ENCODE measurements at places on chromosomes 3 and 15.

GRCh38 chr3:17035033-17035432, 150.3 kb downstream of the PLCL2 start:
- no peak for DNase-seq

- DNase-seq, result no peak
Measured at GRCh38 chr3:39760325-39760724, 49.1 kb upstream of the MYRIP start.

DNA sequence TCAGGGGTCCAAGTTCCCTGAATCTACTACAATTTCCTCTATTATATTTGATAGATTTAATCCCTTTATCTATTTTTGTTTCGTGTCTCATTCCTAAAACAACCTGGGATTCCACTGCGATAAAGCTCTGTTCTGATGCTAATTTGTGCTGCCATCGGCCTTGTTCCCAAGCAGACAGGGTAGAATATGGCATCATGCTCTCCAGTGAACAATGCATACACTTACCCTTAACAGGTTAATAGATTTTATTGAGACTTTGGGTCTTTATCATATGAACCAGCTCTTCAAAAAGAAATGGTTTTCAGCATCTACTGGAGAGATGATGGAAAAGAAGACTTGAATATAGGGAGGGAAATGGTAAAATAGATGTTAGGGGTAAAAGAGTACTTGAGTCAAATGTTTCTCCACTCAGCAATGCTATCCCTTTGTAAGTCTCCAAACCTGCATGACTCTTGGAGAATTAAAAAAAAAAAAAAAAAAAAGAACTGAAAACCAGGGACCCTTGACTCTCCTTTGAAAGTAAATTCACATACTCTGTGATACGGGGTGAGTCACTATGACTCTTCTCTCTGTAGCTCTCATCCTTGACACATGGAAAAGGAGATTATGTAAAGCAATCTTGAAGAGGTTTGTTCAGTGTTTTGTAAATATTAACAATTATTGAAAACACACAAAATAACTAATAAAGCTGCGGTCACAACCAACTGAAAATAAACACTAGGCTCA, 268.8 kb downstream of the ZBTB20 start:
- DNase-seq, result no peak

DNA sequence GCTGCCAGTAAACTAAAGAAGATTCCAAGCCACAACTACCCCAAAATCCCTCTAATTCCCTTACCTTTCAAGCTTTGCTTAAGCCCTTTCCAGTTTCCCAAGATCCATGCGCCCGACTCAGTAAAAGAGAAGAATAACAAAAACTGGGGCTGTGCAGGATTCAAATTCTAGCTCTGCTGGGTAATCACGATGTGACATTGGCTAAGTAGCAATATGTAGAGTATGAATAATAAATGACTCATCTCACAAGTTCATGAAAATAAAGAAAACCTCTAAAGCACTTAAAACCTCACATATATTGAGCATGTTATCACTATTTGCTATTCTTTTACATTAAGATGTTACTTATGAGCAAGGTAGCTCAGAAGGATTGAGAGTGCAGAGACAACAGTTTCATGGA, 522.2 kb upstream of the ZNF717 start:
- DNase-seq, result no peak

- no peak for DNase-seq
Measured at GRCh38 chr3:47503033-47503432, 10.5 kb downstream of the ELP6 start.

GRCh38 chr15:90862964-90863778, 5.2 kb upstream of the FURIN start:
- DNase-seq, result peak; percentile 62

Measured in thyroid gland (tissue), 4 donors.